Stimulated activated CD4-positive, alpha-beta T cell treated with anti-CD3 and anti-CD28 coated beads, Interleukin-1b, Interleukin-23, amount 100 ng/mL, for 1 hour (primary cell): ENCODE measurements at places on chromosomes 2 and 18.

DNA sequence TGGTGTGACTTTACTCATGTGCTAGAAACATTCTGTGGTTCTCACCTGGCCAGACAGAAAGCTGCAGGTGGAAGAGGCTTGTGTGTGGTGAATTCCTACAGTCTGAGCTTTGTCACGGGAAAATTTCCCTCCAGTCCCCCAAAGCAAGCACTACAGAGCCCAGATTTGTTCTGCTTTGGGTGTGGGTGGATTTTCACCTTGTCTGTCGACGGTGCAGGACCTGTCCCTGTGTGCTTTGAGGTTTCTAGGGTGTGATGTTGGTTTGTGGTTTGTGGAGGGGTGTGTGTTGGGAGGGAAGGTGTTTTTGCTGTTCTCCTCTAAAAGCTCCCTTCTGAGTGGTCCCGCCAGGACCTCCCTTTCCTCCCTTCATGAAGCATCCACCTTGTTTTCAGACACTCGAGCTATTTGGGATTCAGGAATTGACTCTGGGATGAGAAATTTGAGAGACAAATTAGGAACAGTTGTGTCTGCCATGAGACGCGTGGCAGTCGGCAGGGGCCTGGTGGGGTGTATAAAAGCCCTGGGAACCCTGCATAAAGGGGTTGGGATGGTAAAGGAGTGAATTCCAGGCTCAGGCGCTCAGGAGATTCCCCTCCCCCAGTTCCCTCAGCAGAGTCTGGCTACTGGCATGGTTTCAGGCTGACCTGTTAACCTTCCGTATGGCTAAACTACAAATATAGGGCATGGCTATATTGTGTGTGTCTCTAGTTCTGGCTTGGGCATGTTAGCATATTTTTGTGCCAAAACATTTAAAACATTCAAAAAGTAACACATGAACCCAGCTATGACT is 65.5 kb downstream of the DGKD start:
- DNase-seq = no peak

GRCh38 chr2:96608469-96609455 is 29.4 kb downstream of the KANSL3 start:
- no peak for DNase-seq

- no peak for DNase-seq
Measured at GRCh38 chr2:156841321-156841720, 405.1 kb downstream of the GPD2 start.

DNA sequence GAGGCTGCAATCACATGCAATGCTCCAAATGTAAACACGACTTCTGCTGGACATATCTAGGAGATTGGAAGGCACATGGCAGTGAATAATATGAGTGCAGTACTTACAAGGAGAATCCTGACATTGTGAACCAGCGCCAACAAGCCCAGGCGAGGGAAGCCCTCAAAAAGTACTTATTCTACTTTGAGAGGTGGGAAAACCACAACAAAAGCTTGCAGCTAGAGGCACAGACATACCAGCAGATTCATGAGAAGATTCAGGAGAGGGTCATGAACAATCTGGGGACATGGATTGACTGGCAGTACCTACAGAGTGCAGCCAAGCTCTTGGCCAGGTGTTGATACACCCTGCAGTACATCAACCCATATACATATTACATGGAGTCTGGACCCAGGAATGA is 475.7 kb upstream of the CDH2 start:
- DNase-seq = no peak

DNA sequence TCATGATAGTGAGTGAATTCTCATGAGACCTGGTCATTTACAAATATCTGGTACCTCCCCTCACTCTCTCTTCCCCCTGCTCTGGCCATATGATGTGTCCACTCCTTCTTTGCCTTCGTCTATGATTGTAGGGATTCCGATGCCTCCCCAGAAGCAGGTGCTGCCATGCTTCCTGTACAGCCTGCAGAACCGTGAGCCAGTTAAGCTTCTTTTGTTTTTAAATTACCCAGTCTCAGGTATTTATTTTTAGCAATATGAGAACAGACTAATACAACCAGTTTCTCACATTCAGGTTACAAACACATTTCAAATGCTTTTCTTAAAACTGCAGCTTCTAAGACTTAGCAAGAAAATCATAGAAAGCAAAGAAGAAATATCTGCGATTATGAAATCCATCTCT is 321.2 kb upstream of the CDH7 start:
- no peak for DNase-seq

- DNase-seq = no peak
Measured at GRCh38 chr2:228771774-228772173, 499.3 kb downstream of the PID1 start.

DNA sequence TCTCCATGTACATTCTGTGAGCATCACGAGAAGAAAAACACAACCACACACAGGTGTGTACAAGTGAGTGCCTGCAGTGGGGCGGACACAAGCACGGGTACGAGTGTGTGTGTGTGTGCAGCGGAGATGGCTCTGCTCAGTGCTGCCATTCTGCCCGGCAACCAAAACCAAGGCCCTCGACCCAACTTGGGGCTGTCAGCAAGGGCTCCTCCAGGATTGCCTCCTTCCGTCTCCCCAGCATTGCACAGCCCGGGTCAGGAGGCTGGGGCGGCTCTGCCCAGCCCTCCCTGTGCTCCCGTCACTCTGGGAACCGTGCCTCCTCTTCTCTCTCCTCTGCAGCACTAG is 66.5 kb downstream of the PXDN start:
- DNase-seq = no peak

DNA sequence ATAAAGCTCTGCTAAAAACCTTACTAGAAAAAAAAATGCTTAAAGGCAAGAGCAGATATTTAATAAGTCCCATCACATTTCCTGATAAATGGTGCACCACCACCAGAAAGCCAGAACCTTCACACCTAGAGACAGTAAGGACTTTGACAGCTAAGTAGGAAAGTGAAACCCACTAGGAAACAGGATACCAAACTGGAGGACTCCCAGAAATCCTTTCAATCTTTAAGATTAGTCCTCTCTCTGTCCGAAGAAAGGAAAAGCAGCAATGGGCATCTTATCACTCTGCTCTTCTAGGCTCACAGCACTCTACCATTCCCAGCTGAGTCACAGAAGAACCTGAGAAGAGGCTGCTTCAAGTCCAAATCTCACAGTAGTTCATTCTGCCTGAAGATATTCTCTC is 3.7 kb downstream of the DYM start:
- DNase-seq = no peak

DNA sequence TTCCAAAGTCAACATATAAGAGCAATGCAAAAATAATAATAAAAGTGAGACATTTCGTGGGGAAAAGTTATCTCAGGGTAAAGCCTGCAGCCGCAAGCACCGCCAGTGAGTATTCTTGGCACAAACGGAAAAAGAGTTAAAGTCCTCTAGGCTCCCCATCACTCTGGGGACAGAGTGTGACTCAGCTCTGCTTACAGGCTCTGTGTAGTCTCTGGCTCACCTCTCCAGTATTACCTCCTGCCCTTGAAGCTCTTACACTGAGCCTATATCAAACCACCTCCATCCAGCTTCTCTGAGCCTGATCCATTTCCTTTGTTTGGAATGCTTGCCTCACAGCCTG is 55.5 kb downstream of the MTHFD2 start:
- DNase-seq = no peak
